Upper lobe of right lung (tissue), 1 donor: ENCODE measurements at places on chromosomes 5 and 9.

DNA sequence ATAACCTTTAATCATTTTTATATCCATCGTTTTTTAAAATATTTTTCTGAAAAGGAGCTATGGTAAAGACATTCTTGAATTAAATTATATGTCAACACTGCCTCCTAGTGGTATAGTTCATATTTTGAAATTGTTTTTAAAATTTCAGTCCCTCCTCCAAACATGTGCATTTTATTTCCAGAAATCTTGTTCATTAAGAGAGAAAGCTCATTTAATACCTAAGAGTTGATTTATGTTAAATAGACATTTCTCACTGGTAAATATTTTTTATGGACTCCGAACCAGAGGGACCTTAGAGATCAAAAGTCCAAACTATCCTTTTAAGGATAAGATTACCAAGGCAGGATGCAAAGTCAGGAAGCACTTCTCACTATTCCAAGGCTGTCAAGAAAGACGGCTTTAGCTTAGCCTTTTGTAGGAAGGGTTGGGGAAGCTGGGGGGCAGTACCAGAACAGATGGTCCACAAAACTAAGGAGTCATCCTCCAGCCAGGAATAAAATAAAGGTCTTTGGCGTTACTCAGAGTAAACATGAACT lies 21.6 kb downstream of the BHMT start:
- peak overlapping the region; percentile 55 for H3K27ac ChIP-seq
- no peak for DNase-seq
- no peaks in the 10 kb centered on the region for H3K36me3 ChIP-seq

GRCh38 chr9:136771907-136772415 lies 7.6 kb upstream of the LCN15 start:
- no peaks in the 10 kb centered on the region for H3K4me1 ChIP-seq
- no peaks in the 10 kb centered on the region for H3K27me3 ChIP-seq
- H3K4me3 ChIP-seq = no peak overlapping the region
- no peak overlapping the region for H3K27ac ChIP-seq
- H3K36me3 ChIP-seq = no peaks in the 10 kb centered on the region

DNA sequence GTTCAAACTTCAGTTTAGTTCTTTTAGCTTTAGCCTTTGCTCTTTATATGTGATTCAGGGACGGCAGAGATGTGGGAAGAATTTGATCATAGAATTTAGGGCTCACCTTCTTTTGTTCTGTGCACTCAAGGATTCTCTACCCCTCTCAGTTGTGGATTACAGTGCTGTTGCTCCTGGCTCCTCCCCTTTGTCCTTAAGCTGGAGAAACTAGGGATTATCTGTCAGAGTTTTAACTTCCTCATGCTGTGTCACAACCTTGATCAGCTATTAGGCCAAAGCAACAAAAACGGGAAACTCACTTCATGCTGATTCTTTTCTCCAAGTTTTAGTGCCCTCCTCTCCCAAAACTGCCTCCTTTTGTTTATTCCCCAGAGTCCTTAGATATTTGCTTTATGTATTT lies 13.0 kb upstream of the PCDHAC2 start:
- H3K4me1 ChIP-seq = no peaks in the 10 kb centered on the region
- DNase-seq = no peak
- H3K27ac ChIP-seq = no peak overlapping the region
- no peak overlapping the region for H3K4me3 ChIP-seq
- no peaks in the 10 kb centered on the region for H3K36me3 ChIP-seq
- H3K27me3 ChIP-seq = no peaks in the 10 kb centered on the region

GRCh38 chr5:14123551-14123950 lies 19.6 kb upstream of the TRIO start:
- H3K4me3 ChIP-seq = no peak overlapping the region
- no peaks in the 10 kb centered on the region for H3K27me3 ChIP-seq
- no peak overlapping the region for H3K27ac ChIP-seq
- H3K4me1 ChIP-seq = no peaks in the 10 kb centered on the region
- DNase-seq = no peak

DNA sequence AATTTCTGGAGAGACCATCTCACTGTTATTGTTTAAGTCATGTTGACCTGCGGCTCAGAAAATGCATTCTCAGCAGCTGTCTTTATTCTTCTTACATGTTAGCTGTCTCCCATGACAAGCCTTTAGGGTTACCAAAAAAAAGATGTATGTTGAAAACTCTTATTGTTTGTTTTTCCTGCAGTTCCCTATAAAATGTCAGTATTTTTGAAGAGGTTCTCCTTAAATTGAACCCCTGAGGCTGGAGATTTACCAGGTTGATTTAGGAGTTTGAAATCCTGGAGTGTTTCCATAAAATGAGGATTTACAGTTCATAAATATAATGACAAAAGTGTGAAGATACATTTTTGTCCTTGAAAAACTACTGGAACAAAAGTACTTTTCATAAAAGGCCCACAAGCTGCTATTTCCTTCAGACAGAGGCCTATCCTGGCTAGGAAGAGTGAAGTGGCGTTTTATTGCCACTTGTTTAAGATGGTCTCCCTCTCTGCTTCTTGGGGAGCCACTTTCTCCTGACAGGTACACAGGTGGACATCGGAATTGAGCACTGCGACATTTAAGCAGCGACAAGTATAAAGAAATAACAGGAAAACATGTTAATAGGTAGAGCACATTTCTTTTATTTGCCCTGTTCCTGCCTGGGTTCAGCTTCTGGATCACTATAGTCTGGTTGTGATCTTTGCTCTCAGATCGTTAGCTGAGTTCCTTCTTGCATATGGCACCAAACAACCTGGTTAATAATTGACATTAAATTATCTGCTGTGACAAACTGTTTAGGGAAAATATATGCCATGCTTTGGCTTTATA lies 344.8 kb upstream of the RPS23 start:
- H3K27ac ChIP-seq = no peak overlapping the region
- H3K27me3 ChIP-seq = no peaks in the 10 kb centered on the region
- H3K4me1 ChIP-seq = no peaks in the 10 kb centered on the region
- no peaks in the 10 kb centered on the region for H3K36me3 ChIP-seq
- H3K4me3 ChIP-seq = no peak overlapping the region

DNA sequence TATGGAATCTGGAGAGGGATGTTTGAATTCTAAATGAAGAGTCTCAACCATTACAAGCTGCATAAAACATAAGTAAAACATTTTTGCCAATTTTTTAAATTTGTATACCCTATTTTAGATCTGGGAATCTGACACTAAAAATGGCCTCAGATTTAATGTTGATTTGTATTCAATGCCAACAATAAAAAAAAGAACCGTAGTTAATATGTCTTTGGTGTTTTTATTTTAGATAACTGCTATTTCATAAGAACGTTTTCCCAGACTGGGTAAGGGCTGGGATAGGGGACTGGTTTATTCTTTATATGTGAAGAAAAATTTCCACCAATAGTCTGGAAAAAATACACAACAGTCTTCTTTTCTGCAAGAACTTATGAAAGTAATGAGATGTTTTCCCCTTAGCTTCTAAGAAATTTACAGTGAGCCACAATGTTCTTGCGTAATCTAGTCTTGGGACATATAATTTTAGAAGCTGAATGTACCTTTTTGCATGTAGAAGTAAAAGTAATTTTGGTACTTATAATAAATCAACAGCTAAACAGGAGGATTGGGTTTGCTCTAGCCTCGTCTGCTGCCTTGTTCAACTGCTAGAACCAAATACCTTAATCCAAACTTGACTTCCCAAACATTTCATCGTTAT lies 244.6 kb upstream of the EFNA5 start:
- H3K36me3 ChIP-seq = no peaks in the 10 kb centered on the region
- no peak overlapping the region for H3K27ac ChIP-seq
- no peak overlapping the region for H3K4me3 ChIP-seq
- no peaks in the 10 kb centered on the region for H3K27me3 ChIP-seq
- no peaks in the 10 kb centered on the region for H3K4me1 ChIP-seq
- no peak for DNase-seq

- no peak overlapping the region for H3K4me3 ChIP-seq
- no peaks in the 10 kb centered on the region for H3K27me3 ChIP-seq
- no peak overlapping the region for H3K27ac ChIP-seq
- H3K36me3 ChIP-seq = no peaks in the 10 kb centered on the region
- no peak for DNase-seq
- H3K4me1 ChIP-seq = no peaks in the 10 kb centered on the region
These were observed 76.3 kb downstream of the EFNA5 start for GRCh38 chr5:107594253-107595045.

DNA sequence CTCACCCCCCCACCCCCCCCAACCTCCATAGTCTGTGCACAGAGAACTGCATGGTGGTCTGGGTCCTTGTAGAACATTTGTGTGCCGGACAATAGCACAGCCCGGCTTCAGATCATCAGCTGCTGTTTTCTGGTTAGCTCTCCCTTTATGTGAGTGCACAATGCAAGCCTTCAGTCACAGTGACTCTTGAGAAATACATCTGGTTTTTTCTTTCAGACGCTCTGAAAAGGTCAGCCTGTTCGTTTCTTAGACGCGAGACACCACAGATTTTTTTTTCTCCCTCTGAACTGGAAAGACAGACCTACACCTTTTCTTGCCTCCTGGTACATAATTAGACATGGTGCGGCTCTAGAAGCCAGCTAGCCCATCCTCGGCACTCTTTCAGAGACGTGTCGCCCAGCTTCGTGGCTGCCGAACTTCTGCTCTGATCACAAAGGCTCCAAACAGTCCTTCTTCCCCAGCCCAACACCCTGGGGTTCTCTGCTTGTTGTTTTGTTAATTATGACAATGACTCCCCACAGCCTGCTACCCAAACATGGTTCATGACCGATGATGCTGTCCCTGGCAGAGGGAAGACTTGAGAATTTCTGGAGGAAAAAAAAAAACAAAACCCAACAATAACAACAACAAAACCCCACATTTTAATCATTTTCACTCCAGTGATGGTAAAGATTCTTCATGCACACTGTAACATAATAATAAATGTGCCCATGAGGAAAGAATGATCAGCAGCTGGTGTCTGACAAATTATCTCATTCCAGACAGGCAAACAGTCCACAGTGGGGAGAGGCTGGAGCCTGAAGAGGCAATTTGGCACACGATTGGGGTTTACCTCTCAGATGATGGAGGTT lies 241.4 kb upstream of the ZNF462 start:
- H3K27me3 ChIP-seq = no peaks in the 10 kb centered on the region
- DNase-seq = no peak
- H3K4me1 ChIP-seq = no peaks in the 10 kb centered on the region
- no peak overlapping the region for H3K27ac ChIP-seq
- H3K36me3 ChIP-seq = no peaks in the 10 kb centered on the region
- no peak overlapping the region for H3K4me3 ChIP-seq

DNA sequence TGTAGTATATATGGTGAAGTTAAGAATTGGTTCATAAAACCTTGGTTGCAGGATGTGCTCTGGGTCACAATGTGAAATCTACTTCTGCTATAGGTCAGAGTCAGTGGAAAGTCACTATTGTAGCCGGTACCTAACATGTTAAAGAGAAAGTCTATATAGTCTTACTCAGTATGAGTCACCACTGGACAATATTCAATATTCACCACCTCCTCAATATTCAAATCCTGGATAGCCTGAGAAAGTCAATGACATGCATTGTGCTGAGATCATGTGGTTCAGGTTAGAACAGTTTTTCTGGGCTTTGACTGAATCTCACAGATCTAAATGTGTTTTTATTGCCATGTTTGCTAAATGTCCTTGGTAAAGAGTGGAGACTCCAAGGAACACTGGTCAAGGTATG lies 108.8 kb downstream of the HMHB1 start:
- no peaks in the 10 kb centered on the region for H3K4me1 ChIP-seq
- H3K27me3 ChIP-seq = no peaks in the 10 kb centered on the region
- no peak overlapping the region for H3K27ac ChIP-seq
- H3K36me3 ChIP-seq = no peaks in the 10 kb centered on the region

GRCh38 chr9:70902692-70903131 lies 218.7 kb downstream of the TRPM3 start:
- DNase-seq = no peak
- H3K27ac ChIP-seq = no peak overlapping the region
- H3K36me3 ChIP-seq = no peaks in the 10 kb centered on the region
- no peaks in the 10 kb centered on the region for H3K4me1 ChIP-seq

DNA sequence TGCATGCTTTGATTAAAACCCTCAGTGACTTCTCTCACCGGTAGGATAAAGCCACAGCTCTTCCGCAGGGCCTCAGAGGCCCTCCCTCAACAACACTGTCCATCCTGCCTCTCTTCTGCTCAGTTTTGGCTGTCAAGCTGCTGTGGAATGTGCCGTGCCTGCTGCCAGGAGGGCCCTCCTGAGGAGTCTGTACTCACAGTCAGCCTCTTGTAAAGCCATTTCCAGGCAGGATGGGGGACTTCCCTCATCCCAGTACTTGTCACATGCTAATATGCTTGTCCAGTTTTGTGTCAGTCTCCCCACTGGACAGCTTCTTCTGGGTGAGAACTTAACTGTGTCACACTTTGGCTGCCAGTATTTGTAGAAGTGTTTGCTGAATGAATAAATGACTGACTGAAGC lies 13.9 kb upstream of the DDX41 start:
- no peaks in the 10 kb centered on the region for H3K4me1 ChIP-seq
- H3K27ac ChIP-seq = no peak overlapping the region
- no peaks in the 10 kb centered on the region for H3K27me3 ChIP-seq
- peak; percentile 26 for DNase-seq
- peaks cover 87% of the 10 kb centered on the region for H3K36me3 ChIP-seq

- peak overlapping the region; percentile 87 for H3K27ac ChIP-seq
- H3K4me1 ChIP-seq = peaks cover 23% of the 10 kb centered on the region
- H3K4me3 ChIP-seq = peak overlapping the region; percentile 77
- DNase-seq = peak; percentile 79
These were observed 372 bp downstream of the EDF1 start for GRCh38 chr9:136865768-136866103.

DNA sequence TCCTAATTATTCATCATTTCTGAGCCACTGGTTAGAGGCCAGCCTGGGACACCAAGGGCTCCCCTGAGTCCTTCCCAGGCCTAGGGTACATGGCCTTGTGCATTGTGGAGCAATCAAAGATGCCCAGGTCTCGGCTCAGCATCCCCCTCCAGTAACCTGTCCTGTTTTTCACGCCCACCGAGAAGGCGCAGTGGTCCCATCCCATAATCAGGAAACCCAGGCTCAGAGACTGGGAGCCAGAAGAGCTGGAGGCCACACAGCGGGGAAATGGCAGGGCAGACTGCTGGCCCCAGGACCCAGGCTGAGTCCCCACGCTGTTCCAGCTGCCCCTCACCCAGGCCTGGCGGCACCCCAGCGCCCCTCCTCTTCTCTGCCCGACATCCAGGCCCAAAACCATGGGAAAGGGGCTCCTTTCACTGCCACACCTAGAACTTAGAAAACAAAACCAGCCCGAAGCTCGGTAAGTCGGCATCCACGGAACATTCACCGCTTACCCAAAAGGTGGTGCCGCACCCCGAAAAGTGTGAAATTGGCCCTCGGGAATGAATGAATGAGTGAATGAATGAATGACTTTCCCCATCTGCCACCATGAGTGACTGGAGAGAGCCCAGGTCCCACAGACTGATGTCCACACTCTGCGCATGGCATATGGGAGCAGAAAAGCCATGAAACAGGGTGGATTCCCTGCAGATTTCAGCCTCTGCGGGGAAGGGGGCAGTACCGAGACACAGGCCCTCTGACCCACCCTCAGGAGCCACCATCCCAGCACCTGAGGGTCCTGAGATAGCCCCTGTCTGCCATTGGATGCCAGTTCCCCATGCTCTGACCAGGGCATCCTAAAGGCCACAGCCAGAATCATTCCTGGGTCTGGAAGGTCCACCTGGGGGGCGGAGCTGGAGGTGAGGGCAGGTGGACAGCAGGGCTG lies 132.5 kb downstream of the OLFM1 start:
- peak; percentile 41 for DNase-seq
- H3K4me3 ChIP-seq = no peak overlapping the region
- no peak overlapping the region for H3K27ac ChIP-seq
- no peaks in the 10 kb centered on the region for H3K36me3 ChIP-seq
- H3K27me3 ChIP-seq = peaks cover 17% of the 10 kb centered on the region
